ENCODE measurements at places on chromosomes 7 and 10.

DNA sequence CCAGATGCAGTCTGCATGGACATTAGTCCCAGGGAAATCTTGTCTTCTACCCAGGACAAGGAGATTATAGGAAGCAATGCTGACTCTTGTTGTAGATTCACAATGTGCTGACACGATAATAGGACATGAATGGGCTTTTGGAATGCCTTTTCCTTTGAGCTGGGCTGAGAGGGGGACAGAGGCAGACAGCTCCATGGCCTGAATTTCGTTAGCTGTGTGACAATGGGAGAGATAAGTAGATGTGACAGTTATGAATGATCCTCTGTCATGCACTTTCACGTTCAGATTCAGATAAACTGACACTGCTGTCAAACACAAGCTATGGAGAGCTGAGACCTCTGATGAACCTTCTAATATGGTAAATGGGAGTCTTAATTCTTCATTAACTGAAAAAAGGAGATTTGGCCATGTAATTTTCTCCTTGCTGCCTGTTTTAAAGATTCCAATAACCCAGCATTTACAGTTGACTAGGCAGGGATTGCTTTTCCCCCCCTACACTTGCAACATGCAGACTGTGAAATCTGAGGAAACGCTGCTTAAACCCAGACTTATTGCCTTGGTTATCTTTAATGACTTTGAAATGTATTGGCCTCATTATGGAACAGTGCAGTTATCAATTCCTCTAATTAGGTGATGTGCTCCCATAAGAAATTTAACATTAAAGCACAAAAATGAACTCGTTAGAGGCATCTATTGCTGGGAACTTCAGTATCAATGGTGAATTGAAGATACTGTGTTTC, 669.3 kb downstream of the AUTS2 start:
- no peak for DNase-seq

- no peak for DNase-seq
These were observed 2.0 kb downstream of the STK32C start for GRCh38 chr10:132305654-132306342.

DNA sequence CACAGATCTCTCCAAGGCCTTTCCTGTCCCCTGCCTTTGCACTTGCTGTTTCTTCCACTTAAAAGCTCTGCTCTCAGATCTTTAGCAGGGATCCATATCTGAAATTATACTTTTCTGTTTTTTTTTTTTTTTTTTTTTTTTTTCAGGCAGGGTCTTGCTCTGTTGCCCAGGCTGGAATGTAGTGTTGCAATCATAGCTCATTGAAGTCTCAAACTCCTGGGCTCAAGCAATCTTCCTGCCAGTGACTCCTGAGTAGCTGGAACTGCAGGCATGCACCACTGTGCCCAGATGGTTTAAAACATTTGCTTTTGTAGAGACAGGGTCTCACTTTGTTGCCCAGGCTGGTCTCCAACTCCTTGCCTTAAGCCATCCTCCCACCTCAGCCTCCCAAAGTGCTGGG, 5.0 kb upstream of the TSPAN15 start:
- DNase-seq: no peak

GRCh38 chr7:74231232-74231590, 21.4 kb downstream of the LAT2 start:
- no peak for DNase-seq

DNA sequence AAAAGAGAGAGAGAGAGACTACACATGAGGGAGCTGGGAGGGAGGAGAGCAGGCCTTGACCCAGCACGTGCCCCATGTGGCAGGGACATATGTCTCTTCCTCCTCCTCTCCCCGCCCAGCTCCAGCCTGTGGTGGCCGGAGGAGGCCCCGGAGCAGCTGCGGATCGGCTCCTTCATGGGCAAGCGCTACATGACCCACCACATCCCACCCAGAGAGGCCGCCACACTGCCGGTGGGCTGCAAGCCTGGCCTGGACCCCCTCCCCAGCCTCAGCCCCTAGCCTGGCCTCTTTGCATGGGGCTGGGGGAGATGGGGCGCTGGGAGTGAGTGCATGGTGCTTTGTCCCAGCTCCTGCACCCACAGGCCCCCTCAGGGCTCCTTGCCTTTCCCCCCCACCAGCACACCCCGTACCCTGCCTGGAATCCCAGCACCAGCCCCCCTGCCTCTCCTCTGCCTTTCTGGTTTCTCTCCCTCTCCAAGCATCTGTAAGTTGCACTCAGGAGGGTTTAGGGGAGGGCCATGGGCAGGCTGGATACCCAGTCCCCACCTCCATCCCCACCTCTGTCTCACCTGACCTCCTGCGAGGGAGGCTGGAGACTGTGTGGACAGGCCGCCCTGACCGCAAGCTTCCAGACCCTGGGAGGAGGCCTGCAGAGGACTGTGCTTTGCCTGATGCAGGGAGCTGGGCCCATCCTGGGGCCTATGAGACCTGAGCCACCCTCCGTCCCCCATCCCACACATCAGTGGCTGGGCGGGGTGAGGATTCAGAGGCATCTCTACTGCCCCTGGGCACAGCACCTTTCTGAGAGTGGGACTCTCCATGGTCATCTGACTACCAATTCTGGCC, 4.8 kb downstream of the UPK3B start:
- no peak for DNase-seq

- DNase-seq: no peak
These were observed at the start of gene CPXM2 for GRCh38 chr10:123891144-123892071. Gene CPXM2, minus strand, starts transcription at chr10:123891807. Its CDS starts 148 bp downstream, at chr10:123891659.

- no peak for DNase-seq
These were observed 28.9 kb upstream of the NPY start for GRCh38 chr7:24255139-24255538.

GRCh38 chr7:155878674-155879073, 66.4 kb upstream of the SHH start:
- no peak for DNase-seq

GRCh38 chr7:84477786-84478478, 283.3 kb upstream of the SEMA3A start:
- DNase-seq: no peak

DNA sequence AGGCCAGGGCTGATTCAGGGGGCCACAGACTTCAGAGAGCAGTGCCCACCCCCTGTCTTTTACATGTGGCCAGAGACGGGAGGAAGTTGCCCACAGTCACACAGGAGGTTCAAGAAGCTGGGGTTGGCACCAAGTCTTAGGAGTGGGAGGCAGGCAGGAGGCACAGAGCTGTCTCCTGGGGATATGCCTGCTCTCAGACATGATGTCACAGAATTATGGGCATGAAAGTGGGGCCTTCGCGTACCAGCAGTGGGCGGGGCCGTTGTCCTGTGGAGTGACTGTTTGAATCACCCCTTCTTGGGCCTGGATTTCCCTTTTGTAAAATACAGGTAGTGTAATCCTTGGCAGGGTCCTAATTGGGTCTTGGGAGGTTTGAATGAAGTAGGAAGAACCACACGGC, 81.2 kb upstream of the PPIF start:
- DNase-seq: no peak

- no peak for DNase-seq
These were observed 170.8 kb upstream of the KLF14 start for GRCh38 chr7:130904792-130905191.

DNA sequence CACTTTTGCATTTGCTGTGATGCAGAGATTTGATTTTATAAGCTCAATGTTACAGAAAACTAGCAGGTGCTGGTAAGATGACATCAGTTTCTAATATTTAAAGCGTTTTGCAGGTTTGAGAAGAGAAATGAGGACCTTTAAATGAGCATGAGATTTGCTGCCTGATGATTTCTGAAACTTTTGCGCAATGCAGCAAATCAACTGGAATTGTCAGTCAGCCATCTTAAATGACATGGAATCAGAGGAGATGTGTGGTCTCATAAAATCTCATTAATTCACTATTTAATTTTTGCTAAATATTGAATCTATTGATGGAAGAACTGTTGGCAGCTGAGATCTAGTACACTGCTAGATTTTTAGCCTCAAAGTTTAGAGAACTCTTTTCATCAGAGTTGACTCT, 3.9 kb downstream of the RBM17 start:
- no peak for DNase-seq

- DNase-seq: no peak
These were observed 6.5 kb downstream of the AKR1B1 start for GRCh38 chr7:134452419-134452838.
